Stimulated activated CD8-positive, alpha-beta memory T cell treated with anti-CD3 and anti-CD28 coated beads, Interleukin-4, amount 100 ng/mL, for 1 hour (primary cell): ENCODE measurements at places on chromosomes 12 and 14.

DNA sequence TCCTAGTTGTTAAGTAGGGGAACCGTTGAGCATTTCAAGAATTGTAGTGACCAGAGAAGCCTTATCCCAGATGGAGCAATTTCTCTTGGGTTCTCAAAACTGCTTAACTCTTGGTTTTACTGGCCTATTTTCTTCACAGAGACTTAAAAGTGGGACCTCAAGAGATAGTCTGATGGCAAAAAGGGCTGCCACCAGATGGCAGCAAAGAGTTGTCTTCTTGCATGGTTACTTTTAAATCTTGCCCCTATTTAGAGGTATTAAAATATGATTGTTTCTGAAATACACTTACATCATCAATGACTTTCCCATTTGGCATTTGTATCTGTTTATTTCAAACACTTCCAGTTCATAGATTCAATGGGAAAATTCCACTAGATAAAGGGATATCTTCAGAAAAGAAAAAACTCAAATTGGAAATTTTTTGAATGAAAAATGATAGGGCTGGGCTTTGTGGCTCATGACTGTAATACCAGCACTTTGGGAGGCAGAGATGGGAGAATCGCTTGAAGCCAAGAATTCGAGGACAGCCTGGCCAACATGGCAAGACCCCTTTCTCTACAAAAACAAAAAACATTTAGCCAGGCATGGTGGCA lies 69.9 kb upstream of the CNTN1 start:
- no peak for DNase-seq

GRCh38 chr12:28824849-28825248 lies 324.2 kb upstream of the FAR2 start:
- DNase-seq = no peak

GRCh38 chr12:68957273-68957672 lies 24.3 kb upstream of the CPM start:
- DNase-seq = no peak

DNA sequence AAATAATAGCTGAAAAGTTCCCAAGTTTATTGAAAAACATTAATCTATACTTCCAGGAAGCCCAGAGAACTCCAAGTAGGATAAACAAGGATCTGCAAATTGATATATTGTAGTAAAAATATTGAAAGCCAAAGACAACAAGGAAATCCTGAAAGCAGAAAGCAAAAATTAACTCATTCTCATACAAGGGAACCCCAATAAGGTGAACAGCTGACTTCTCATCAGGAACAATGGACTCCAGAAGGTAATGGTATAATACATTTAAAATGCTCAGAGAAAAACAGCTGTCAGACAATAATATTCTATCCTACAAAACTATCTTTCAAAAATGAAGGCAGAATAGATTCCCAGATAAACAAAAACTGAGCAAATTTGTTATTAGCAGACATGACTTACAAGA lies 138.1 kb upstream of the BMP4 start:
- DNase-seq = no peak

GRCh38 chr12:53292426-53292825 lies 2.9 kb upstream of the PFDN5 start:
- DNase-seq = no peak

DNA sequence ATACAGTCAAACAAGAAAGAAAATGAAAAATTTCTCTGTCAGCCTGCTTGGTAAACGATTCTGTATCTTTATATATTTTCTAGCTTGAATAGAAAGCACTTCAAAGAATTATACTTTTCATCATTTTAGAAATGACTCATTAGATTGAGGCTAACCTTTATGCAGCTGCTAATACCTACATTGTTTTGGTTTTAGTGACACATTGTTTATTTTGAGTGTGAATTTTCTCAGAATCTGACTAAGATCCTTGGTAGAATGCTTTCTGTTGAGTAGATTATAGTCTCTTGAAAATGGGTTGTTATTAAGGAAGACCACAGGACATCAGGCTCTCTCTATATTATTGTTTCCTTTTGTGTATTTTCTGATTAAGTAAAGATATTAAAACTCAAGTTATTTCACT lies at the start of gene PMCH:
PMCH (minus strand) TSS at position 45 of the 400 bp plus-strand sequence. CDS start 63 bp downstream, outside the sequence.
- DNase-seq = no peak

DNA sequence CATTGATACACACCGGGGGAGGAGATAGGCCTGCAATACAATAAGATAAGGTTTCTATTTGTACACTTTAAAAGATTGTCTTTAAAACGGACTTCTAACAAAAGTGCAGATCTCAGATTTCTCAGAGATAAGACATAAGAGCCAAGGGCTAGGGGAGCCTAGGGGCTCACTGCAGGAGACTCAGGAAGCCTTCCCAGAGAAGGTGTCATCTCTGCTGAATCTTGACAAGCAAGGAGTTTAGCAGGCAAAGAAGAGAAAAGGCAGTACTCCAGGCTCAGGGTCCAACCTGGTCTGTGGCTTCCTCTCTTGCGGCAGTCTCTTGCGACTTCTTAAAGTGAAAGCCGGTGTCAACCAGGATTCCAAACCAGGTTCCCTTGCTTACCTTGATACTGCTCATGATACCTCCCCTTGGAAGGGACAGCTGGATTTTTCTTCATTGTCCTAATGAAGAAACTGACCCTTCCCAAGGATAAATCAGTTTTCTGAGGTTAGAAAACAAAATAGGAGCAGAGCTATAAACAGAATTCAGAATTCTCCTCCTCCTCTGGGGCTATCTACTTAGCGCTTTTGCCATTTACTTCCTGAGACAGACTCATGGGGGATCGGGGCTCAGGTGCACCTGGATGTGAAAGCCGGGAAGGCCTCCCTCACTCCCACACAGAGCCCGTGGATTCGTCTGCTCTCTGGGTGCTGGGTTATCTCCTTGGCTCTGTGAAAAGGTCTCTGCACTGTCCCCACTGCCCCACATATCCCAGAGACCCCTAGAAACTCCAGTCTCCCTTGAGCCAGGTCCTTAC lies 1.7 kb upstream of the SCNN1A start:
- no peak for DNase-seq

DNA sequence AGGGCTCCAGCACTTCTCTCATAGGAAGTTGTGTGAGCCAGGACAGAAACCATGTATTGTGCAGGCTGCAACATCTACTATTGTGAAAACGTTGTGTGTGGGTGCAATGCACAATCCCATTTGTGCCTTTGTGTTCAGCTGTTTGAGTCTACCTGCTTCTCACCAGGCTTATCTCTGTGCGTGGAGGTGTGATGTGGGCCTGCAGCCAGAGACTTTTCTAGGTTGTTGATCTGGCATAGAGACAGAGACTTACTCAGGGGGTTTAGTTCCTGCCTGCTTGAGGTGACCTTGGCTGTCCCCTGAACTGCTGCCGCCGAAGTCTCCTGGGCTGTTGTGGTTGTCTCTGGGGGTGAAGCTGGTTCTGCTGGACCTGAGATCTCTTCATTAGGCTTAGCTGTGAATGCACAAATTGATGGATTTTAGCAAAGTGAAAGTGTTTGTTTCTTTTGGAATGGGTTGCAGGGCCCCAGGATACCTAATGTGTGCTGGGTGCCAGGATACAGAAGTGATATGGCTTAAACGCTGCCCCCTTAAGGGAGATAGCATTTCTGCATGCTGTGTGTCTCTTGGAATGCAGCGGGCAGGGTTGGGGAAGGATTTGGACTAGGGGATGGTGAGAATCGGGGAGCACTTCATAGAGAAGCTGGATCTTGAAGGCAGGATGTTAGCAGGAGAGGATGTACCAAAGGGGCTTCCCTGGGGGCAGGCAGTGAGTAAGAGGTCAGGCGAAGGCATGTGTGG lies 2.5 kb downstream of the LACRT start:
- DNase-seq = no peak

- no peak for DNase-seq
Observed at GRCh38 chr12:623865-624372, 39.3 kb downstream of the NINJ2 start.

- DNase-seq = no peak
Observed at GRCh38 chr14:44405011-44405486, 102.0 kb downstream of the FSCB start.

DNA sequence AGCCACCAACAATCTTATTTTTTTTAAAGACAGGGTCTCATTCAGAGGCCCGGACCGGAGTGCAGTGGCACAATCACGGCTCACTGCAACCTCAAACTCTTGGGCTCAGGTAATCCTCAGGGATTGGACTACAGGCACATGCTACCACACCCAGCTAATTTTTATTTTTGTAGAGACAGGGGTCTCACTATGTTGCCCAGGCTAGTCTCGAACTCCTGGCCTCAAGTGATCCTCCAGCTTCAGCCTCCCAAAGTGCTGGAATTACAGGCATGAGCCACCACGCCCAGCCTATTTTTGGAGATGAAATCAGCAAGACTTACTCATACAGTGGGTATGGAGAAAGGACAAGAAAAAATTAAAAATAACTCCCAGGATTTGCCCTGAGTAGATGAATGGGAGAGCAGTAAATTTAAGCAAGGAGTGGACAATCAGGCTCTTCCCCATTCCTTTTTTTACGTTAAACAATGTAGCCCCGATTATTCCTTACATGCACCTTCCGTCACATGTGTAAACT lies 13.2 kb downstream of the FMNL3 start:
- no peak for DNase-seq

DNA sequence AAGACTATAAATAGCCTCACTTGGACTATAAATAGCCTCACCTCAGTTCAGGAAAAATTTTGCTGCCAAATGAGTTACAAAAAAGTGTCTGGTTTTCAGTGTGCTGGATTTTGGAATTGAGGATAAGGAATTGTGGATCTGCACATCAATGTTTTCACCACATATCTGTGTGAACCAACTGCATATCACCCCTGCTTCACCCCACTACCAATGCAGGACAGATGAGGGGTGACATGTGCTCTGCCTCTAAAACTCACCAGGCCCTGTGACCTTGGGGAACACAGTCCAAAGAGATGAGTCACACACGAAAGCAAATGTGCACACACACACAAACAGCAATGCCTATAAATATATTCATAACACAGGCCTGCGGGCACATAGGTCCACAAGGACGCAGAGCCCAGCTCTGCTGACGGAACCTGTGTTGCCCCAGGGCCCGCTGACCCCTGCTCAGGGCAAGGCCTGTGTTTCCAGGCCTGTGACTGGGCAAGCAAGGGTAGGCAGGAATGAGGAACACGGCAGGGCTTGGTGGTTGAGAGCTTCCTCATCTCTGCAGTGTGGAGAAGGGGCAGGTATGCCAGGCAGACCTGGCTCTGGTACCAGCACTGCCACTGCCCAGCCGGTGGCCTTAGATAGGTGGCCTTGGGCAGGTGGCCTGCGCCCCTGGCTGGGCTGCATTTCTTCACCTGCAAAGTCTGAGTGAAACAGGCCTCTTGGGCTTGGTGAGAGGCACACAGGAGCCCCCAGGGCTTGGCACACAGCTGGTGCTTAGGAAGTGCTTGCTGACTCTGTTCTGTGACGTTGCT lies 82.4 kb downstream of the ARL6IP4 start:
- no peak for DNase-seq

GRCh38 chr14:39217214-39217879 lies 16.4 kb upstream of the MIA2 start:
- no peak for DNase-seq

DNA sequence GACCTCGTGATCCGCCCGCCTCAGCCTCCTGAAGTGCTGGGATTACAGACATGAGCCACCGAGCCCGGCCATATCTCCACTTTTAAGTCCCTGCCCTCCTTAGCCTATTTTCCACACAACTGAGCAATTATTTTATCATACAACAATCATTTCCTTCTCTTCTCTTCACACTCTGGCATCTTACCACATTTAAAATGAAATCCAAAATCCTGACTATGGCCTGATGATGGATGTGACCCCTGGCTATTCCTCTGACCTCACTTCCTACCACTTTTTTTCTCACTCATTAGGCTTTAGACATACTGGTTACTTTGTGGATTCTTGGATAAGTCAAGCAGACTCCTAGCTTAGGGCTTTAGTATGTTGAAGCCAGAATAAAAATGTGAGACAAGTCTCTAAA lies 21.9 kb upstream of the EID3 start:
- no peak for DNase-seq

GRCh38 chr12:49043856-49044258 lies 16.7 kb downstream of the KMT2D start:
- DNase-seq = peak; percentile 61

DNA sequence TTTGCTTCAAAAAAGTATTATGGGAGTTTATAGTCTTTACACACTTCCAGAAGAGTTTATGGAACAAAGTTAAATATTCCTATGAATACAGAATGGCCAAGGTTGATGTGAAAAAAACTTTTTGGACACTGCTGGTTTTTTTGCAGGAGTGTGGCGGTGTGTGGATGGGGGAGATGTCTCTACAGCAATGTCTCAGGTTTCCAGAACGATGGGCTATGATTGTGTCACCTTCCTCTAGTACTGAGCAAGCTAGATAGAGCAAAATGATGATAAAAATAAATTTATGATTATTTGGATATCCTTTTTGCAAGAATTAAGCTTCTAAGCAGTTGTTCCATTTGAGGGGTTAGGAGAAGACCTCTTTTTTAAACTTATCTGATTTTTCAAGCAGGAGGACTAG lies 37.9 kb downstream of the FBXO34 start:
- DNase-seq = no peak

- DNase-seq = peak; percentile 38
Observed at GRCh38 chr14:75709207-75709812, 48.3 kb downstream of the TTLL5 start.

DNA sequence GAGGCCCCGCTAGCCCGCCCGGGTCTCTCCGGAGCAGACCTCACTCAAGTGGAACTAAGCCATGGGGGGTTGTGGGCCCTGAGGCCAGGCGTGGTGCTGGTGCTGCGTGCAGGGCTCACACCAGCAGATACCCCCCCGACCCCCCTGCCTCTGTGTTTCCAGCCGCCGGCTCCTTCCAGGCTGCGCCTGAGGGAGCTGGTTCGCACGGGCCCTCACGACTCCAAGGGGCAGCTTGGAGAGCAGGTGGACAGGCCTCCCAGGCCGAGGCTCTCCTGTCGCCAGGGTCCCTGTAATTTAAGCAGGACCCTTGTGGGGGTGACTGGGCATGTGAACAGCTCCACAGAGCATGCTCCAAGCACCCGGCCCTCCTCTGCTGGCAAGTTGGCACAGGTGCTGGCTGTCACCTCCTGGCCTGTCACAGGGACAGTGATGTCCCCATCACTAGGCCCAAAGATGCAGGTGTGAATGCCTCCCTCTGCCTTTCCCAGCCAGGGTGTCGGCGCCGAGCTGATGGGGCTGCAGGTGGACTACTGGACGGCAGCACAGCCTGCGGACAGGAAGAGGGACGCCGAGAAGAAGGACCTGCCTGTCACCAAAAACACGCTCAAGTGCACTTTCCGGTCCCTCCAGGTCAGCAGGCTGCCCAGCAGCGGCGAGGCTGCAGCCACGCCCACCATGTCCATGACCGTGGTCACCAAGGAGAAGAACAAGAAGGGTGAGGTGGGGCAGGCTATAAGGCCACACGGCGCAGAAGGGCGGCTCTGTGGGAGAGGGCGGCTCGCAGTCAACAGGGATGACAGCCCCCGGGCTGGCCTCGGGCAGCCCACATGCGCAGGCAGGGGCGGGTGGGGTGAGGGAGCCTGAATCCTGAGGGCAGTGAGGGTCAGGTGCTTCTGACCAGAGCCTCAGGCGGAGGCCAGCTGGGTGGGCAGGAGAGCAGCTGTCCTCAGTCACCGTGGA lies 5.9 kb upstream of the TEX22 start:
- DNase-seq = no peak
